Stomach (tissue), 19 donors: ENCODE measurements at places on chromosomes 3 and 15.

- peak; percentile 68 for DNase-seq
These were observed 36.6 kb downstream of the PSTPIP1 start for GRCh38 chr15:77031376-77032050.

DNA sequence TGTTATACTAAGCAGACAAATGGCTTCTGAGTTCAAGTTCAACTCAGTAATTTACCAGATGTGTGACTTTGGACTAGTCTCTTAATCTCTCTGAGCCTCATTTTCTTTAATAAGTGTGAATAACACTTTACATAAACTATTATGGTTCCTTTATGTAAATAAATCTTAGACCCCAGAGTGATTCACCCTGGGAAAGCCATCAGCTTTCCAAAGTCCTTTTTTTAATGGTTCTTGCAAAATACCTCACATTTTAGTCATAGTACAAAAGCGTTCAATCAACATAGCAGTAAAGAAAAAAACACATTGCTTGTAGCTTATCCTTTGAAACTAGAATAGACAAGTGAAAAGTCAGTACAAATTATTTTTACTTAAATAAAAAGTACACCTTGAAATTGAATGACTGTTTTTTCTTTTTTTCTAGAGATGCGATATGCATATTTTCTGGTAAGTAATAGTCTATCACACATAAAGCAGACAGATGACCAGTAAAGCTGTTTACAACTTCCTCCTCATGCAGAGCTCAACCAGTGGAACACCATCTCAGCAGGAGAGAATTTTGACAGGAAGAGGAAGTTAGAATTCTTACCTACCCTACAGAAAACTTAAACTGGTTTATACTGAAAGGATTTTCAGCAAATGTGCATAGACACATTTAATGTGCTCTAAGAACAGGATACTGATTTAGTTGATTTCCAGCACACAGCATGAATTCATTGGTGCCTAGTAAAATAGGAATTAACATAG lies 123.0 kb upstream of the AGBL1 start:
- no peak for DNase-seq

DNA sequence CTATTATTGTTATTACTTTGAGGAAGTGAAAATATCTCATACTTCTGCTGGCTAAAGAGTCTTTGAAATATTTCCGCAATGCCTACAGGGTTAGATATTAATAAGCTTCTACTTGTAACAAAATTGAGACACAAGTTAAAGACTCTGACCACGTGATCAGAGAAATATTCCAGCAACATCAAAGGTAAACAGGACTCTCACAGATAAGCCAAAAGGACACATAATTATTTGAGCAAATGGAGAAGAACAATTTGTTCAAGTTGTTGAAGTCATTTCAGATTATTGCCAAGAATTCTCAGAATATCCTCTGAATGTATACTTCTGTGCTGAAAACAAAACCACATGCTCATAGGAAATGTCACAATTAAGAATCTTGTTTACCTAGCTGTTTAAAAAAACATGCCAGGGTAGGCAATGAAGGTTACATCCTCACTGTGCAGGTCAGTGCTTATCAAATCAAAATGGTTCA lies 225.8 kb upstream of the ALCAM start:
- DNase-seq: no peak

- DNase-seq: no peak
These were observed 28.0 kb downstream of the NOX5 start for GRCh38 chr15:69042531-69042930.

- no peak for DNase-seq
These were observed 14.4 kb downstream of the TM4SF1 start for GRCh38 chr3:149363053-149363452.

DNA sequence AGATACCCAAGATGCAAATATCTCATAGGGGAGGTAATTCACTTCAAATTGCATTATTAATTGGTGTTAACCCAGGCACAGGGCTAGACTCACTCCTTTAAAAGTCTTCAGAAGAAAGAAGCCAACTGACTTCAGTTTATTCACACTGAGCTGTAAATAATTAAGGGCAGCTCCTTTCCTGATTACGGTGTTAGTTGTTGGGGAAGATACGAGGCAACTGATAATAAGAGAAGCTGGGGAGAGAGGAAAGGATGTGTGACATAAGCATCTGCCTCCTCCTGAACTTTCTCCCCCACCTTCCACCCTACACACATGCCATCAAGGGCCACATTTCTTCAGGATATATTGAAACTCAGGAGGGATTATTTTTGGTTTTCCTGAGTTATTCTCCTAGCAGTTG lies 47.5 kb downstream of the ADGRG7 start:
- DNase-seq: no peak

DNA sequence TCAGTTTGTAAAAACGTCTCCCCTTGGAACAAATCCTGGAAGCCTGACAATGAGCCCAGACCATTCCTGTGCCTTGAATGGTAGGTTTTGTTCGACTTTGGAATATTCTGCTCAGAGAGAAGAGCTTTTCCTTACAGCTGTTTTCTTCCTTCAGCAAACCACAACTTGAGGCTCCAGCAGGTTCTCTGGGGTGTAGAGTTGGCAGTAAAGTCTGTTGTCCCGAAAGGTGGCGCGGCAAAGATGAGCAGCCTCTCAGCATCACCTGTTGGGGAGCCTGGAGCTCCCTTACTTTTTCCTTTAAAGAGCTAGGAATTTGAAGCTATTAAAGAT lies 65.4 kb downstream of the BOC start:
- DNase-seq: no peak

DNA sequence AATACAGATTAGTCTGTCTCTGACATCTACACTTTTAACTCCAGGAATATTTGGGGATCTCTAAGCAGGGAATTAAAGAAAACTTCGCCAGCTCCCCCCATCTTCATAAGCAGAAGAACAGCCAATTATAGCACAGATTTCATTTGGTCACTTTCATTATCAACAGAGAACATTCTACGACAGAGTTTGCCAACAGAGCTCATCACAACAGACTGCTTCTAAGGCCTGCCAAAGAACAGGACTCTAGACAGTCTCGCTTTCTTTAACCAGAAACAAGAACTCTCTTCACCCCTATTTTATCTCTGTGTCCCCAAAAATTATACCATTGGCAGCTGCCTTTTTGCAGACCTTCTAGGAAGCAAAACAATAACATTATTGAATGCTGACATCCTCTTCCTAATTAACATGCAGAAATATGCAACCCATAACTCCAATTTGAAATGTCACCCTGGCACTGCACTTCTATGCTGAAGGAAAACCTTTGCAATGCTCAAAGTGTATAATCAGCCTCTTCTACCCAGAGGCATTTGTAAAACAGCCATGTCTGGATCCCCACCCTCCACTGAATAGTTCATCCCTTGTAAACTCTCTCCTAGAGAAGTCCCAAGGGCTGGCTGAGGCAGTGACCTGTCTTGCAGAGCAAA lies 552.8 kb downstream of the MAGI1 start:
- DNase-seq: no peak

GRCh38 chr3:112639455-112640225 lies 1.3 kb downstream of the CCDC80 start:
- no peak for DNase-seq

DNA sequence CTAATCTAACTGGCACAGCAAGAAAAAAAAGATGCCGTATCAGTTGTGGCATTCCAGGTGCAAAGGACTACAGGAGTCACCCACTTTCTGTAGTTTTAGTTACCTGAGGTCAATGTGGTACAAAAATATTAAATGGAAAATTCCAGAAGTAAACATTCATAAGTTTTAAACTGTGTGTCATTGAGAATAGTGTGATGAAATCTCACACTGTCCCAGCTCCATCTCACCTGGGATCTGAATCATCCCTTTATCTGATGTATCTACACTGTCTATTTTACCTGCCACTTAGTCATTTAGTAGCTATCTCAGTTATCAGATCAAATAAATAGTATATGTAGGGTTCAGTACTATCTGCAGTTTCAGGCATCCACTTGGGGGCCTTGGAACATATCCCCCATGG lies 26.7 kb downstream of the GBE1 start:
- no peak for DNase-seq

- no peak for DNase-seq
These were observed 208.5 kb downstream of the TBL1XR1 start for GRCh38 chr3:176988795-176989194.

GRCh38 chr3:54771050-54771449 lies 156.8 kb downstream of the LRTM1 start:
- no peak for DNase-seq

DNA sequence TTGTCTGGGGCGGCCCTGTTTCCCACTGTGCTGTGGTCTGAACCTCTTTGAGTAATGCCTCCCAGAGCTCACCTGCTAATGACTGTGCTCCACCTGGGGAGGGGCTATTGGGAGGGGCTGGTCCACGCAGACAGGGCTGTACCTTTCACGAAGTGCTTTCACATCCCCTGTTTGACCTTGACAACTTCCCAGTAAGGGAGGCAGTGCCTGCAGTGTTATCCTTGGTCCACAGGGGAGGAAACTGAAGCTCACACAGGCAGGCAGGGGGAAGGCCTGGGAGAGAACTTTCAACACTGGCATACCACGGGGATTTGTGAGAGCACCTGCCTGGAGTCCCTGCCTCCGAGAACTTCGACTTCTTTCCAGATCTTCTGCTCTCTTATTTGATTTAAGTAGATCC lies 91.2 kb downstream of the CACNA1D start:
- no peak for DNase-seq

DNA sequence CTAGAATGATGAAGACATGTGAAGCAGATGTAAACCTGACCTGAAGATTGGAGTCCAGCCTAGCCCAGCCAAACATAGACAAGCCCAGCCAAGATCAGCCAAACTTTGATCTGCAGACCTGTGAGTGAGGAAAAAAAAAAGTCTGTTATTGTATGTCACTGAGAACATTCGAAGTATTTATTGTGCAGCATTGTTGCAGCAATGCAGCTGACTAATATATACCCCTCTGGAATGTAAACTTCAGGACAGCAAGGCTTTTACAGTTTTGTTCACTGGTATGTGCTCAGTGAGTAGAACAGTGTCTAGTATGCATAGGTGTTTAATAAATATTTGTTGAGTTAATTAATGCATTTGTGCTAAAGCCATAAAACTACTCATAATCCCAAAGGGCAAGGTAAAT lies 23.4 kb downstream of the TMEM202 start:
- no peak for DNase-seq

DNA sequence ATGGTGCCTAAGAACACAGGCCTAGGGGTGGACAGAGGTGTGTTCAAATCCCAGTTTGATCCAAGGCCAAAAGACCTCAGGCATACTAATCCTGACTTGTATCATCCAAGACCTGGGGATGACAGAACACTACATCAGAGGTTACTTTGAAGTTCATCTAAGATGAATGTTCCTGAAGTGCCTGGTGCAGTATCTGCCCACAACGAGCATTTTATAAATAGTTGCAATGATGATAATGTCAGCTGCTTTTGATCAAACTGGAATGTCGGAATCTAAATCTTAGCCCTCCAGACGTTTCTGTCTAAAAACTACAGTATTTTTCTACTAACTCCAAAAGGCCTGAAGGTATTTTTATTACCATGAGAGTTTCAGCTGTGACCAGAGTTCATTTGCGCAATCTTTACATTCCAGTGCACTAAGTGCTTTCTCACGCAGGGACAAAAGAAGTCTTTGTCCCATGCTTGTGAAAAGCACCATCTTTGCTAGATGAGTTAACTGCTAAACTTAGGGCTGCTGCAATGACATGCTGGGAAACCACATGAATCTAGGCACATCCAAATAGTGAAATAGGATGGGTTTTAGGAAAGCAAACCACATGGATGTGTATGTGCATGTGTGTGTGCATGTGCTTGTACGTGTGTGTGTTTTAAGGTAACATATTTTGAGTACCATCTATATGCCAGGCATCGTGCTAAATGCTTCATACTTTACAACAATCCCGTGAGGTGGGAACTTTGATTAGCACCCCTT lies 18.1 kb downstream of the ANXA2 start:
- no peak for DNase-seq

DNA sequence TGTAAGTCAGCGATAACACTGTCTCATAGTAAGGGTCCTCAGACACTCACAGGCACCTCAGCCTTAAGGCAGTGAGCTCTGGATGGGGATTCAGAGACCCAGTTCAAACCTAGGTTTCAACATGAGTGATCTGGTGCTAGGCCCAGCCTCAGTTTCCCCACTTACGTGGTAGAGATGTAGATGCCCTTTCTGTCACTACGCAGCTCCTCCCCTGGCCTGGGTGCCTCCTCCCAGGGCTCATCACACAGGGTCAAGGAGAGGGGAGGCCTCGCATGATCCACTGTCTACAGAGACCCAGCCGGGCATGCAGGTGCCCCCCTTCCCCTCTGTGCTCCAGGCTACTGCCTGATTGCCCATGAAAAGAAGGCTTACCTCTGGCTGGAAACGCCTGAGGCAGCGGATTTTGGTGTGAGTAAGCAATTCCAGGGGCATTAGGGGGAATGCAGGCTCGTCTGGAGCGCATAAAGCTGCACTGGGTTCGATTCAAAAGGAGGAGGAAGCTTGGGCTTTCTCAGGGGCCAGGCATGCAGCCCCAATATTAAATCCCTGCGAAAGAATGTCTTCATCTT lies 69.8 kb upstream of the ANKRD34C start:
- no peak for DNase-seq

GRCh38 chr3:111210003-111210711 lies 138.5 kb downstream of the NECTIN3 start:
- no peak for DNase-seq

GRCh38 chr3:76065964-76066363 lies 280.6 kb upstream of the ZNF717 start:
- DNase-seq: no peak

DNA sequence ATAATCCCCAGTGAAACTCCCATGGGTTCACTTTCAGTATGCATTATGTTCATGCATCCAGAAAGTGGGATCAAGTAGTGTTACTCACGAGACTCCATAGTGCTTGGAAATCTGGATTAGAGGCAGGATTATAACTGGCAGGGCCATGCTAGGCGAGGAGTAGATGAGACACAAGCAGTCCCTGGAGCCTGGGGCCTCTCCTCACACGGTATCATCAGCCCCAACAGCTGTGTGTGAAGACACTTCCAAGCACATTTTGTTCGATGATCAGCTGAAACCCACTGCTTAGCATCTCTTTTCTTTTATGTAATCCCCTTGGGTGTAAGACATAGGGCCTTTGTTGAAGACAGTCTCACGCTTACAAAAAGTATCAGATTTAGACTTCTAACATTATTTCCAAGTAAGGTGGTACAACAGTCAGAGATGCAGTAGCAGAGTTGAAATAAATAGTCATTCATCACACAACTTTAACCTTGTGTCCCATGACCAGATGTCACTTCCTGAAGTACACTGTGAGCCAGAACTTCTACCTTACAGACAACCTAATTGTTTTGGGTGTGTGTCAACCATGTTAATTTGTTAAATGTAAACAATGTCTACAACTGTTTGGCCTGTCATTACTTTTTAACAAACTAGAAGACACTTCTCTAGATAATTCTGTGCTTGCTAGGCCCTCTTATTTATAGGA lies 116.9 kb downstream of the GADL1 start:
- DNase-seq: no peak
